Stimulated activated CD8-positive, alpha-beta memory T cell treated with anti-CD3 and anti-CD28 coated beads, Interleukin-15, amount 100 ng/mL, for 1 hour (primary cell): ENCODE measurements at places on chromosomes 2 and 18.

GRCh38 chr2:137797641-137798040, 166.6 kb upstream of the HNMT start:
- no peak for DNase-seq

- DNase-seq = no peak
Observed at GRCh38 chr2:120402508-120402907, 56.6 kb downstream of the INHBB start.

GRCh38 chr2:10487081-10487740, 39.1 kb upstream of the ODC1 start:
- no peak for DNase-seq

DNA sequence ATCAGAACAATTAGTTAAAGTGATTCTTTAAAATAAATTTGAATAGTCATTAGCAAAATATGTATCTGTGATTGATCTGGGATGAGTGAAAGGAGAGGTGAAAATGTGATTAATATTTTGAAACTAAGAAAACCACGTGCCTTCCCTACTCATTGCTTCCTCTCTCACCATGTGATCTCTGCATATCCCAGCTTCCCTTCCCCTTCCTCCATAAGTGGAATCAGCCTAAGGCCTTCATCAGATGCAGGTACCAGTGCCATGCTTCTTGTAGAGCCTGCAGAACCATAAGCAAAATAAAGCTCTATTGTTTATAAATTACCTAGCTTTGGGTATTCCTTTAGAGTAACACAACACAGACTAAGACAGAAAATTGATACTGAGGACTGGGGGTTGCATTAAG, 11.2 kb upstream of the STAT1 start:
- no peak for DNase-seq

GRCh38 chr18:2776601-2777000, 70.2 kb upstream of the EMILIN2 start:
- DNase-seq = no peak

- no peak for DNase-seq
Observed at GRCh38 chr2:19848029-19848750, 53.6 kb downstream of the TTC32 start.

GRCh38 chr18:58570360-58571064, 58.4 kb downstream of the ALPK2 start:
- DNase-seq = no peak

GRCh38 chr2:33220533-33220932, 255.9 kb upstream of the RASGRP3 start:
- no peak for DNase-seq

GRCh38 chr2:74847070-74847858, 13.3 kb downstream of the HK2 start:
- DNase-seq = no peak

DNA sequence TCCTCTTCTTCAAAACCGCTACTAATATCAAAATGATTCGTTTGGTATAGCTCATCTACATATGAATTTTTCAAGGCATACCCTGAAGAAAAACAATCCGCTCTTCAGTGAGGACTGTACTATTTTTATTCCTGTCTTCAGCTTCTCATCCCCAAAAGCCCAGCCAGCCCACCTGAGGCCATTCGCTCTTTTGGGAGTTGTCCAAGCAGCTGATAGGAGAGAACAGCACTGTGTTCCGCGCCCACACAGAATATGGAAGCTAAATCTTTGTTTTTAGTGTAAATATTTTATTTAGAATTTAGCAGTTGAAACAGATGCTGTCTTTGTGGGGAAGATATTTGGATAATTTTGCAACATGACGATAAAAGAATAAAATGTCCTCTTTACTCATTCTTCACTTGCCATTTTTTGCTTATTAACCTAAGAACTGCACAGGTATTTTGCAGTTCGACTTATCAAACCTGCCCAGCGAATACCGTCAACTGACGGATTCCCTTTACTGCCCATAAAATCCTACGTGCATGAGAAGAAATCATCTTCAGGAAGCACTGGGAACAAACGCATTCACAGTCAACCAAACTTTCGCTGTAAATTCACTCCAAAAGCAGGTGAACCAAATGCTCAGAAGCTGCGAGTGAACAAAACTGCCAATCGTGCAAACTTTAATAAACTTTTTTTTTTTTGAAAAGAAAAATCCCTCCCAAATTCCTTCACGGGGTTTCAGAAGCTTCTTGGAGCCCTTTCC, 3.4 kb downstream of the ZNF521 start:
- no peak for DNase-seq

DNA sequence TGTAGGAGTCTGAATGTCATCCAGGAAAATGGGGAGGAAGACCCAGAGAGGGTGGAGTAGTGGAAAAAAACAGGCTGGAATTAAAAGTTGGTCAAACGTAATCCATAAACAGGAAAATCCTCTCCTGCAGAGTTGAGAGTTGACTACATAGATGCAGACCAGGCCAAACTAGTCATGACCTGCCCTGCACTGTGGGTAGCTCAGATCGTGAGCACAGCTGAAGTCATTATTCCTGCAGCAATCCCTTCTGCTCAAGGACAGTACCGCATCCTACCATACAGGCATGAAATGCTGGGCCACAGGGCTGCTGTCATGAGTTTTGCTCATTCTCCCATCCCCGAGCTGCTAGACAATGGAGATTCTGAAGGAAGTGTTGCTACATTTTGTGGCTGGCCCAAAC, 352.2 kb downstream of the EN1 start:
- no peak for DNase-seq

GRCh38 chr2:200614249-200614648, 28.4 kb downstream of the AOX1 start:
- DNase-seq = no peak

GRCh38 chr2:174117951-174118930, 130.1 kb downstream of the OLA1 start:
- DNase-seq = no peak

DNA sequence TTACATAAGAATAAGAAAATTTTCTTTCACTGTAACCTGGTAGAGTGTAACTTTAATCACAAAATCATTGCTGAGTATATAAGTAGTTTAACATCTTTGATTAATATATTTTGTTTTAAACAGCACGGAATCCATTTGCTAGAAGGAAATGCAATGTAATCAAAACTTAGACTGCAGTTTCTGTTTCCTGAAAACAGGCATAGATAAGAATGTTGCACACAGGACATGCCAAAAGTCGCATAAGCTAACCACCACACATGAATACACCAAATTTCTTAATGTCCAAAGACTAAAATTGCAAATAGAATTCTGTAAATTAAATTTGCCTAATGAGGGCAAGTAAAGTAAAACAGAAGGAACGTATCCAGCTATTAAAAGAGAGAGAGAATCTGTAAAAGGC, 51.0 kb upstream of the SERPINB2 start:
- DNase-seq = no peak

GRCh38 chr2:101947374-101947773, 44.4 kb upstream of the IL1R2 start:
- no peak for DNase-seq

- DNase-seq = no peak
Observed at GRCh38 chr18:67354692-67355091, 161.8 kb downstream of the DSEL start.

GRCh38 chr2:20282916-20283592, 58.1 kb upstream of the SDC1 start:
- no peak for DNase-seq

- no peak for DNase-seq
Observed at GRCh38 chr2:120941571-120942120, 206.0 kb downstream of the GLI2 start.

DNA sequence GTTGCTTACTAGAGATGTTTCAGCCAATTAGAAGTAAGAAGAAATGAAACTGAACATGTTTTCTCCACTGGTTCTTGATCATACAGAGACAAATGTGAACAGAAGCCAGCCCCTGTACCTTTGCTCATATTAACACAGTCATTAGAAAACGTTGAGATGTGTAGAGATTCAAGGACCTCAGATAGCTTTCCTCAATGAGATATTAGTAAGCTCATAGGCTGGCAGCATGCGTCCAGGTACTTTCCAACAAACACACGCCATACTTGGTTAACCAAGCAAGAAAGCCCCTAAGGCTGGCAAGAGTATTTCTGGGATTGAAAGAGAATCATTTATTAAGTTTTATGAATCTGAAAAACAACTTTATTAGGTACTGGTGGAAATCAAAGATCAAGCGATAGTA, 37.5 kb downstream of the SLC5A7 start:
- DNase-seq = no peak

DNA sequence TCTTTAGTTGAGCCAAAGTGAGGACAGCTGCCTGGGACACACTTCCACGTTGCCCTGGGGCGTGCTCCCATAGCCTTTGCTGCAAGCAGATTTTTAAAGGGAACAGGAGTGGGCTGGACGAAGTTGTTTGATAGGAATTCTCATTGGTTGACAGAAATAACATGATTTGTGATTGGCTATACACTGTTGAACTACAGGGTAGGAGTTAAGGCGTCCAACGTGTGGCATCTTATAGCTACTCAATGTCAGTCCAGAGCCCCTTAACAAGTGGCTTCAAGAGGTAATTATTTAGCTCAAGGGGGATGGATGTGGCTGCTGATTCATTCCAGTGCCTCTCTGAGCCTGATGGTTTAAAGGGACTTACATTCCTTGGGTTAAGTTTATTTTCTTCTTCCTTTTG, 65.5 kb downstream of the ACAA2 start:
- no peak for DNase-seq

DNA sequence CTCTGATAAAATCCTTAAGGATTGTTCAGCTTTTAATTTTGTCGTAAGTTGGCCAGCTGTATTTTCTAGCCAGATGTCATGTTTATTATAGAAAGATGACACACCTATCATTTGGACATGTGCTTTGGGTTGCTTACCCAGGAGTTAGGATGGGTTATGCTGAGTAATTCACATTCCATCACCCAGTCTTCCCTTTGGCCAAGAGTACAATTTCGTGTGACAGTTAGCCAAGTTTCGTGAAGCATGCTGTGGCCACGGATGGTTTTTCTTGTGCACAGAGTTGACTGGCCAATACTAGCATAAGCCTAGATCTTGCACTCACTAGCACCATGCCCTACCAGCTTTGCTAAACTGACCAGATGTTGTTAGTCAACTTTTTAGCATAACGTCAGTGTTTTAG, 5.8 kb downstream of the MAPRE3 start:
- DNase-seq = no peak

DNA sequence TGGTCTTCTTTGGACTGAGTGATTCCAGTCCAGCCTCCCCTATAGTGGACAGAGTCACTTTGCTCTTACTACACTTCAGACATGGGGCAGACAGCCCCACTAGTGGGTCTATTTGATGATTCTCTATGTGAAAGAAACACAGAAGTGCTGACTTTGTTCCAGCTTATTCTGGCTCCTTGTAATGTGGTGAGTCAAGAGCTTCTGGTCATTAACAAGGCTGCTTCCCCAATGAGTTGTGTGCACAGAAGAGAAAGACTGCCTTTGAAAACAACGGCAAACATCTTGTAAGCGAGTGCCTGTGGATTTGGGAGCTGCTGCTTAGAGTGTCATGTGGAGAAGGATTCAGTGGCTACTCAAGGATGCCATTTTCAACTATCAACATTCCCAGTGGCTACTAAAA, 39.1 kb downstream of the RMC1 start:
- no peak for DNase-seq

- DNase-seq = no peak
Observed at GRCh38 chr2:73982140-73982617, 2.5 kb upstream of the TET3 start.

DNA sequence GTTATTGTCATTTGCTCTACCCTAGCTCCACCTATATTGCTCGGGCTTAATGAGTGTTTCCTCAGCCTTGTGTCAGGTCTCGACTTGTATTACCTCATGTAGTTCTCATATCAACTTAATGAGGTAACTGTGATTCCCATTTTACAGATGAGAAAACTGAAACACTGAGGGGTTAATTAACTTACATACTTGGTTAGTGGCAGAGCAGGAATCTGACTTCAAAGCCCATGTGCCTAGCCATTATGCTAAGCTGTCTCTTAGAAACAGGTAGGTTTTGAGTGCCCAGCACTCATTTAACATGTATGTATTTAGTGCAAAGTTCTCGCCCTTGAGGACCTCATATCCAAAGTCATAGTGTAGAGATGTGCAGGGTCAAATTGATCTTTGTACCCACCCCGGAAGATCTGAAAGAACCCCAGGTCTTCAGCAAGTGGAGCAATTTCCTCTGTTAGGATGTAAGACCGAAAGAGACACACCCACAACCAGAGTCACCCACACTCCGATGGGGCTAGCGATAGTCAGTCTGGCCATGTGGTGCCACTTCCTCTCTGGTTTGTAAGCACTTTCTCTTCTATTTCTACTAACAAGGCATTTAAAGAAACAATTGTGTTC, 121.0 kb upstream of the SLC39A10 start:
- peak; percentile 39 for DNase-seq

- peak; percentile 17 for DNase-seq
Observed at GRCh38 chr18:63016270-63016669, 300.9 kb downstream of the PHLPP1 start.

DNA sequence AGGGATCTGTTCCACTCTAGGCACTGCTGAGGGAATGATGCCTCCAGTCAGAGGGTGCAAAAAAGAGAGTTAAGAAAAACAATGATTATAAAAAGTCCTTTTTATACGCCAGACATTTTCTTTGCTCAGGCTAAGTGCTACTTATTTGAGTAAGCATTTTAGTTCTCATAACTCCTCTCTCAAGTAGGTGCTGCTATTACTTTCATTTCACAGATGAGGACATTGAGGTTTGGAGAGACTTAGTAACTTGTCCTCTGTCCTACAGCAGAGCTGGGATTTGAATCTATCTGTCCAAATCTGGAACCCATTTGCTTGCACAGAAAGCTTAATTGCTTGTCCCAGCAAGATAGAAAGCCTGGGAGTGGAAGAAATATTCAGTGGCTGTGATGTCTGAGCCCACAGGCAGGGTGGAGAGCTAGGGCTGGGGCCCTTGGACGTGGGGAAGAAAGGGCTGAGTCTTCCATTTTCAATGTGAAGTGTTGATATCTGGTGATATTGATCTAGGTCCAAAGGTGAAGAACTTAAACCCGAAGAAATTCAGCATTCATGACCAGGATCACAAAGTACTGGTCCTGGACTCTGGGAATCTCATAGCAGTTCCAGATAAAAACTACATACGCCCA, 5.8 kb downstream of the IL37 start:
- no peak for DNase-seq

DNA sequence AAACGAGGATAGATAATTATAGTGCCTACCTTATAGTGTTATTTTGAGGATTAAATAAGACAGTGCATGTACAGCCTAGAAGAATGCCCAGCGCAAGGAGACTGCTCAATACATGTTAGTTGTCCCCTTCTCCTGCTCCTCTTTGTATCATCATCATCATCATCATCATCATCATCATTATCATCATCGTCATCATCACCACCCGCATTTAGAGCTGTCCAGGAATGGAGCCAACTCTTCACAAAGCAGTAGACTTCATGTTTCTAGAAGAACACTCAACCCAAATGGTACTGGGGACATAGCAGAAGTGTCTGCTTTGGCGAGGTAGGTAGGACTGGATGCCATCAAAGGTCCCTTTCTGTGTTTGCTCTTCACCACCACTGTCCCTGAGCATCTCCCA, 116.0 kb downstream of the TRIM43 start:
- DNase-seq = no peak

DNA sequence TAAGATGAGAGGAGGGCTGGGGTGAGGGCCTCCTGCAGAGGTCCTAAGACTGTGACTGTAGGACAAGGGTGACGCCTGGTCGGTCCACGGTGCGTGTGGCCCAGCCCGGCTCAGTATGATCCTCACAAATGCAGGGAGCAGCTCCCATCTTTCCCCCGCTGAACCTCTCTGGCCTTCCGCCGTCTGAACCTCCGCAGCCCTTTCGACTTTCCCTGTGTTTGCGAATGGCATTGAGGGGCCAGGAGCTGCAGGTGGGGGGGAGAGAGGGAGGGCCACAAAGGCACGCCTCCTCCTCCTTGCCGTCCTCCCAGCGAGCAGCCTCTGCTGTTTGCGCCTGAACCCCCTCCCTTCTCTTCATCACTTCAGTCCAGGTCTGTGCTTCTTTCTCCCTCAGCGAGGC, 68.6 kb upstream of the PXDN start:
- no peak for DNase-seq
